ENCODE measurements at places on chromosomes 6 and 20. TPM values are rescaled to one million over a fixed set of nuclear protein-coding genes. Genes with fewer than 3 reads are reported as not detected.

DNA sequence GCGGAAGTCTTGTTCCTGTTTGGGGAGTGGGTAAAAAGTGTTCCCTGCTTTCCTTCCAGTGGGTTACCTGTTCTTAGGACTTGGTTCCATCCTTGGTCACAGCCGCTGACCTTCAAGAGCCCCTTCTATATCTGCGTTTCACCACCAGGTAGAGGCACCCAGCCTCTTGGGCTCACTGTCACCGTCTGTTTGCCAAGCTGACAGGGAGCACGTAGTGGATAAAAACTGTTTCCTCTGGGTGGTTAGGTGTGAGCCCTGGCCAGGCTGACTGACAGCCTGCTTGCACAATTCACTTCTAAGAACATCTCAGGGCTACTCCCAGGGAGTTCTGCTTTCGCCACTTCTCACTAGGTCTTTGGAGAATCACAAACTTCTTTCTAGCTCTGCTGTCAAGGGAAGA, 1.8 kb upstream of the JPH2 start:
- H3K4me3 ChIP-seq: no peak overlapping the region
- H3K27me3 ChIP-seq: no peaks in the 10 kb centered on the region
- H3K27ac ChIP-seq: peak overlapping the region; percentile 89

DNA sequence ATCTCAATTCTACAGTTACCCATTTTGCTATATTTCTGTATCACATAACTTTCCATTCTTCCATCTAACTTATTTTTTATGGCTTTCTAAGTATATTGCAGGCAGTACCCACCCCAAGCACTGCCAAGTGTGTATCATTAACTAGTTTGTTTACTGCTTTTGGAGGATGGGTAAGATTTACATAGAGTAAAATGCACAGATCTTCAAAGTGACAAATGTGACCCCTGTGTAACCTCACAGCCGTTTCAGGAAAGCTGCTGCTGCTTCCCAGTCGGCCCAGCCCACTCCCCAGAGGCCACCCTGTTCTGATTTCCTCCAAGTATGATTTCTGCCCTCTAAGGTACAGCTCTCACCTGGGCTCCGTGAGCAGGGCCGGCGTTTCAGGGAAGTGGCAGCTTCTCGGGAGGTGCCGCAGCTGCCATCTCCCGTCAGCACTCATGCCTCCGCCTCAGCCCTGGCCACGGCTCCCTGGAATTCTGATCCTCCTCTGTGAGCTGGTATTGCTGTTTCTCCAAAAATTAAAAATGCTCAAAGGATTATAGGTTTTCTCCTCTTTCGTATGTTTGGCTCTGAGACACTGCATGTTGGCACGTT, 15.0 kb upstream of the MAP1LC3A start:
- no peak overlapping the region for H3K4me3 ChIP-seq
- H3K27me3 ChIP-seq: no peaks in the 10 kb centered on the region
- H3K4me1 ChIP-seq: no peaks in the 10 kb centered on the region
- peak; percentile 77 for DNase-seq
- H3K27ac ChIP-seq: no peak overlapping the region
- H3K36me3 ChIP-seq: peaks cover 31% of the 10 kb centered on the region

DNA sequence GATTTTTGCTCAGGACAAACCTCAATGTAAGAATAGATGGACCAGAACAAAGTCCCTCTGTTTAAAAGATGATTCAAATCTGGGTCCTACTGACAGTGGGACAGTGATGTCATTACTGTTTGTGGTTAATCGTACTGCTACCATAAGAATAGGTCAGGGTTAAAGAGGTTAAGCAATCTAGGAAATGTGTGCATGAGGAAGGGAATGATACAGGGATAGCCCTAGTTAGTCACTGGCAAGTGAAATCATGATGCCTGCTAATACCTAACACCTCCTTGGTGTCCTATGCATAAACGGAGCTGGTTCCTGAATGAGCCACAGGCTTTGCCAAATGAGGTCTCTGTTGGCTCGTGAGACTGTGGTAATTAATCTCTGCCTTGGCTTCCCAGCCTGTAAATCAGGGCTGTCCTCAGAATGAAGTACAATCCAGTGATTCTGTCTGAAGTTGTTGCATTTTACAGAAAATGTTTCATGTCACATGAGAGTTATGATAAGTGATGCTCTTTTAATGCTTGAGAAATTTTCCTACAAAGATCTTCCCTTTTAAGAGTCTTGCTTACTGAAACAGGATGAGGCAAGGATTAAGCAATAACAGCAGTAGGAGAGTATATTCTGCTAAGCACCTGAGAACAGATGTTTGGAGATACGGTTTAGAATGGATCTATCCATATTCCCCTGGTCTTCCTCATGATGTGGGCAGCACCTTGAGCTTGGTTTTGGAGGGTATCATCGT, 3.8 kb downstream of the MEP1A start:
- H3K4me1 ChIP-seq: no peaks in the 10 kb centered on the region
- H3K4me3 ChIP-seq: no peak overlapping the region
- peaks cover 7% of the 10 kb centered on the region for H3K27me3 ChIP-seq
- H3K36me3 ChIP-seq: no peaks in the 10 kb centered on the region
- H3K27ac ChIP-seq: no peak overlapping the region

- peak overlapping the region; percentile 89 for H3K27ac ChIP-seq
- no peaks in the 10 kb centered on the region for H3K27me3 ChIP-seq
- peaks cover 4% of the 10 kb centered on the region for H3K36me3 ChIP-seq
- DNase-seq: no peak
- no peak overlapping the region for H3K4me3 ChIP-seq
- peaks cover 46% of the 10 kb centered on the region for H3K4me1 ChIP-seq
Observed at GRCh38 chr6:90227213-90227612, 69.4 kb downstream of the BACH2 start.

GRCh38 chr20:52004715-52005114, 186.9 kb downstream of the ZFP64 start:
- H3K36me3 ChIP-seq: no peaks in the 10 kb centered on the region
- H3K4me3 ChIP-seq: no peak overlapping the region
- no peak overlapping the region for H3K27ac ChIP-seq
- no peaks in the 10 kb centered on the region for H3K27me3 ChIP-seq

DNA sequence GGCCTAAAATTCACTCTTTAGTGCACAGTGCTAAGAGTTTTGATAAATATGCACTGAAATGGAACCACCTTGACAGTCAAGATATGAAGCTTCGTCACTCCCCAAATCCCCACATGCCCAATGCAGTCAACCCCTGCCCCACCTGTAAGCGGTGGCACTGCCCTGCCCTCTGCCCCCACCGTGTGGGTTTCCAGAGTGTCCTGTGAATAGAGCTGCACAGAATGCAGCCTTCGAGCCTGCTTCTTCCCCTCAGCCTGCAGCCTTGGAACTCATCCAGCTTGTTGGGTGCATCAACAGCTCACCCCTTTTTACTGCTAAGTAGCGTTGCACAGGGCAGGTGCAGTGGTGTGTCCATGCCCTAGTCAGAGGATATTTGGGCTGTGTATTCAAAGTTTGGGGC, 216.3 kb downstream of the SYNDIG1 start:
- peaks cover 4% of the 10 kb centered on the region for H3K4me1 ChIP-seq
- no peak overlapping the region for H3K27ac ChIP-seq
- DNase-seq: peak; percentile 46
- H3K27me3 ChIP-seq: peaks cover 15% of the 10 kb centered on the region
- H3K36me3 ChIP-seq: peaks cover 2% of the 10 kb centered on the region
- H3K4me3 ChIP-seq: no peak overlapping the region

PXMP4 gene
- total RNA-seq: 6.4 TPM

PABPC1L gene
- total RNA-seq: 31.4 TPM
